ENCODE measurements at places on chromosomes 3 and 15.

DNA sequence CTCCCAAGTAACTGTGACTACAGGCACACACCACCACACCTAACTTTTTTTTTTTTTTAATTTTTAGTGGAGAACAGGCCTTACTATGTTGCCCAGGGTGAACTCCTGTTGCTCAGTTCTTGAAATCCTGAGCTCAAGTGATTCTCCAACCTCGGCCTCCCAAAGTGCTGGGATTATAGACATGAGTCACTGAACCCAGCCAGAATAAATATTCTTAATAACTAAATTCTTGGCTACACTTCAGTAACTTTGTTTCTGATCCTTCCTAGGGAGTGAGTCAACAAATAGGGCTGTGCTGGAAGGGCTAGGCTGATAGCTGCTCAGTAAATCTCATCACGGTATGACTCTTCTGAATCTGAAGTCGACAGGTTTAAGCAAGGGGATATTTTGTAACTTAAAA, 56.6 kb downstream of the P3H2 start:
- no peak for DNase-seq

- no peak for DNase-seq
These were observed 254.0 kb upstream of the IL12A start for GRCh38 chr3:159734681-159735080.

- DNase-seq: no peak
These were observed 20.9 kb downstream of the SPPL2A start for GRCh38 chr15:50744601-50745000.

- DNase-seq: no peak
These were observed 1.1 kb downstream of the PDIA5 start for GRCh38 chr3:123067689-123068600.

DNA sequence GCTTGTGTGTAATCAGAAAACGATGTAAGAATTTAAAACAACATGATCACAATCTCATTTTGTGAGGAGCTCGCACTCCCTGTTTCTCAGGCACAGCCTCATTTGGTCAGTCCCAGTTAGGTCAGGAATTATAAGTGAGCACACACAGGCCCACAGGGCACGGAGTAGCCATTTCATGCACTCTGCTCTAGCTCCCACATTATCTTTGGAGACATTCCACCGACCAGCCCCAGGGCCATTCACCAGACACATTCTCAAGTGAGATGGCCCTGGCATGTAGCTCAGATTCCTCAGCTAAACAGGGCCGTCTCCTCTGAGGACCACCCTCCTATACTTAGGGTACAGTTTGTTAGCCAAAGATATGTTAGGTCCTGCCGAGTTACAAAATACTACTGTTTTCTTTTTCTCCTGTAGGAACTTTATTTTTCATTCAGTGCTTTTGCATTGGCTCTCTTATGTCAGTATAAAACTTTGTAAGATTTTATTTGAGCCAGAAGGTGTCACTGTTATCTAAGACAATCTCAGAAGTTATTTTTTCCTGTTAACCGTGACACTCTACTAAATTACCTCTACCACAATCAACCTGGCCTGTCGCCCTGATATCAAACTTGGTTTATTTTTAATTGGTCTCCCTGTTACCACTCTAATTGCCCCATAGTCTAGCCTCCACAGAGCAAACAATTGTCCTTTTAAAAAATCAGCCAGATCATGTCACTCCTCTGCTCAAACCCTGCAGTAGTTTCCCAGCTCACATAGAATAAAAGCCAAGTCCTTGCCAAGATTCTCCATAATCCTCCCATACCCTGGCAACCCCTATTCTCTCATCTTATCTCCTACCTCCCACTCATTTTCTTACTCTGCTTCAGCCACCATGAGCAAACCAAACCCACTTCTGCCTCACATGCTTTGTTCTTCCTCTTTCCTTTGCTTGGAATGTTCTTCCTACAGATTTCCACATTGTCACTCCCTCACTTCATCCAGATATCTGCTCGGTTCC, 105.7 kb downstream of the PPP2R3A start:
- DNase-seq: no peak

DNA sequence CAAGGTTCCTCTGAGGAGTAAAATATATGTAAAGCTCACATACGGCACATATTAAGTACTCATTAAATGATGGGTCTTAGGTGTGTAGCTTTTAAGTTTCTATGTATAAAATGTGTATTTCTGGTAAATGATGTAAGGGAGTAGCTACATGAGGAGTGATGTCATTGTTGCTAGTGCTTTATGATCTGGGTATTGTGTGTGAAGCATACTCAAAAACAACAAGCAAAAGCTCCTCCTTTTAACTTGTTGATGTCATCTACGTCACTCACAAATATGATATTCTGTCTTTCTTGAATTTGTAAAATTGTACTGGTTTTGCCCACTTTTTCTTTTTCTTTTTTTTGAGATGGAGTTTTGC, 1.4 kb upstream of the HERC1 start:
- DNase-seq: no peak

DNA sequence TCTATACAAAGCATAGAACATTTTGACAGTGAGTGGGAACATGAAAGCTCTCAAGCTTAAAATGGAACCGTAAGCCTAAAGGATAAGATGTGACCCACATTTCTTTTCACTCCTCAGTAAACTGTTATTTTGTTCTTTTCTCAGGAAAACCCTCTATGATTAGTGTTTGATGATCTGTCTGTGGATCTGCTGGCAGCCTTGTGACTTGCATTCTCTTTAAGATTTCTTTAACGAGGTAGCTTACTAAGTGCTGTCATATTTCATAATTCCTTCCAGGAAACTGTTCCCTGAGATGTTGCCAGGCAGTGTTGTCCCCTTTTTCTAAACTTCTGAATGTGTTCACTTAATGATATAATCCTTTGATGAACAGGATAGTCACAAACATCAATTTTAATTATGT, 167.6 kb downstream of the PYDC2 start:
- no peak for DNase-seq

DNA sequence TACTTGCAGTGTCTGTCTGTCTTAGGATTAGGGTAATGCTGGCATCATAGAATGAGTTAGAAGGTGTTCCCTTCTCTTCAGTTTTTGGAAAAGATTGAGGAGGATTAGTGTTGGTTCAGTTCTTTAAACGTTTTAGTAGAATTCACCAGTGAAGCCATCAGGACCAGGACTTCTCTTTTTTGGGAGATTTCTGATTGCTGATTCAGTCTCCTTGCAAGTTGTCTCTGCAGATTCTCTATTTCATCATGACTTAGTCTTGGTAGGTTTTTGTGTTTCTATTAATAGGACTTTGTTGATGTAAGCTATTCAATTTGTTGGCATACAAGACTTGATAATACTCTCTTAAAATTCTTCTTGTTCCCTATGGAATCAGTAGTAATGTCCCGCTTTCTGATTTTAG, 48.9 kb downstream of the STT3B start:
- no peak for DNase-seq

DNA sequence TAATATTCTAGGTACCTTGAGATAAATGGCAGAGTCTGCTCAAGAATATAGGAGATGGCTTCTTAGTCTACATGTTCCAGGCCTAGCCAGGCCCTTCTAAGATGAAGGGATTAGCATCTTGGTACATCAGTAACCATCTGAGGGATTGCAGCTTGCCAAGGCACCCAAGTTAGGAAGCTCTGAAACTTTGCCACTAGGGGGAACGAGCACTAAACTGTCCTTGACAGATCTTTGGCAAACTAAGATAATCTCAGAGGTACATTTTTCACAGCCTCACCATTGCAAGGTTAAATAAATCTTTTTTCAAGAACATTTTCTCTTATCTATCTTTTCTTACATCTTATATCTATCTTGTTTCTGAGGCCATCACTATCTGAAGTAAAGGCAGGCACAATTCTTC, 351.2 kb downstream of the RAP2B start:
- peak; percentile 1 for DNase-seq

- no peak for DNase-seq
These were observed 822 bp downstream of the ZNF385D start for GRCh38 chr3:21750080-21750696.

- no peak for DNase-seq
These were observed 6.1 kb downstream of the RASGRF1 start for GRCh38 chr15:79084308-79084968.

GRCh38 chr15:80709542-80709941, 14.4 kb downstream of the ABHD17C start:
- no peak for DNase-seq

DNA sequence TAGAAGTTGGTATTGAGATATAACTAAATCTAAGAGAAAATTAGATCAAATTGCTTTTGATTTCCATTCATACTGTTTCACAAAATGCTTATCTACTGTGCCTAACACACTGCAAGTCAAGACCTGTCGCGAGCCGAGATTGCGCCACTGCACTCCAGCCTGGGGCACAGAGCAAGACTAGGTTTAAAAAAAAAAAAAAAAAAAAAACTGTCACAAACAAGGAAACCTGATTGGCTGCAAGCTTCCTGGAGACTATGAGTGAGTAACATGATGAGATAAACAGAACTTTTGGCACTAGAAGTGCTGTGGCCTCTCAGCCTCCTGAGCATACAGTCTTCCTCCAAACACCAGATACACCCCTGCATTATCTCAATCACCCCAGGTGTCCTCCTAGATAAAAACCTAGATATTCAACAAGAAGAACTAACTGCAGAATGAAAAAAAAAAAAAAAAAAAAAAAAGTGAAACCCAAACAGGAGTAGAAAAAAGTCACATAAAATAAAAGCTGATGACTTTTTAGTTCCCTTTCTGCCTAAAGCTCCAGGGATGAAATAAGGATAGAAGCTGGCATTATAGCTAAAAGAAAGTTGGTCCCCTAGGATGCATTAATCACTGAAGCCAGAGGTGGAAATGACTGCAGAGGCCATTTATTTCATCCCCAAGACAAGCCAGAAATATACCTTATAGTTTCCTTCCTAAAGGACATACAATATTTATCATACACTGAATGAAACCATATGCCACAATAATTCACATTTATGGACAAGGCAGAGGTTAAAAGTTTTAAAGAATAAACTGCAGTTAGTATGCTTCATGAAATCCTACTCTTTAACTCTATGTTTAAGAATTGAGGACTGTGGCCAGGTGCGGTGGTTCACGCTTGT, 82.4 kb downstream of the P3H2 start:
- no peak for DNase-seq

- DNase-seq: no peak
These were observed 59.1 kb upstream of the SPATA12 start for GRCh38 chr3:57001356-57001755.

DNA sequence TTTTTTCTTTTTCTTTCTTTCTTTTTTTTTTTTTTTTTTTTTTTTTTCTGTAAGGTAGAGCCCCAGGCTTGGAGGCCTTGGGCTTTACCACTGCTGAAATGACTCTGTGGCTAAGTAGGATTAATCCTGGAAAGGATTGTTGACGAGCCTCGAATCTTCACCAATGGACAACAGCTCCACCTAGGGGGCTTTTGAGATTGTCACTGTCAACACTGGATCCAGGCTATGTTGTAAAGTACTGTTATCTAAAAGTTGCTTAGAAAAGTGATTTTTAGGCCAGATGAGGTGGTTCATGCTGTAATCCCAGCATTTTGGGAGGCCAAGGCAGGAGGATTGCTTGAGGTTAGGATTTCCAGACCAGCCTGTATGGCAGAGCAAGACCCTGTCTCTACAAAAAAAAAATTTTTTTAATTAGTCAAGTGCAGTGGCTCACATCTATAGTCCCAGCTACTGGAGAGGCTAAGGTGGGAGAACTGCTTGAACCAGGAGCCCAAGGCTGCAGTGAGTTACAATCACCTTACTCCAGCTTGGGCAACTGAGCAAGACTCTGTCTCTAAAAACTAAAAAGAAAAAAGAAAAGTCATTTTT, 41.6 kb downstream of the KLHL18 start:
- peak; percentile 28 for DNase-seq

GRCh38 chr3:14177580-14178246, 688 bp downstream of the XPC start:
- no peak for DNase-seq

GRCh38 chr3:24604215-24604614, 109.6 kb upstream of the THRB start:
- DNase-seq: no peak

- DNase-seq: no peak
These were observed 59.0 kb upstream of the NECTIN3 start for GRCh38 chr3:111012388-111013248.

GRCh38 chr3:170695486-170696064, 109.7 kb upstream of the SLC7A14 start:
- DNase-seq: no peak

DNA sequence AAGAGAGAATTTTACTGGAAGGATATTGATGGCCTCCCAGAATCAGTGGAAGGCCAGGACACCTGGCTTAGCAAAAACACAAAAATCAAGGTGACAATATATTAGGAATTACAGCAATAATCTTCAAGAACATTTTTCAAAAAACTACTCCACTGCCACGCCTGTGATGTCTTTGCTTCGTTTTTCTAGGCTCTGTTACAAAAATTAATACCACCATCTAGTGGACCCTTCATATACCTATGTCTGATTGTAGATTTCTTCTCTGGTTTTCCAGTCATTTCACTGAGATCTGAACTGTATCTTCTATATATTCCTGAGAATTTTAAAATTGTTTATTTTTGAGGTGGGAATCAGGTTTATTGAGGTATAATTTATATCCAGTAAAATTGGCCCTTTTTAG, 5.6 kb upstream of the SLC33A1 start:
- DNase-seq: no peak

- no peak for DNase-seq
These were observed 9.7 kb upstream of the RNF7 start for GRCh38 chr3:141728355-141728892.

DNA sequence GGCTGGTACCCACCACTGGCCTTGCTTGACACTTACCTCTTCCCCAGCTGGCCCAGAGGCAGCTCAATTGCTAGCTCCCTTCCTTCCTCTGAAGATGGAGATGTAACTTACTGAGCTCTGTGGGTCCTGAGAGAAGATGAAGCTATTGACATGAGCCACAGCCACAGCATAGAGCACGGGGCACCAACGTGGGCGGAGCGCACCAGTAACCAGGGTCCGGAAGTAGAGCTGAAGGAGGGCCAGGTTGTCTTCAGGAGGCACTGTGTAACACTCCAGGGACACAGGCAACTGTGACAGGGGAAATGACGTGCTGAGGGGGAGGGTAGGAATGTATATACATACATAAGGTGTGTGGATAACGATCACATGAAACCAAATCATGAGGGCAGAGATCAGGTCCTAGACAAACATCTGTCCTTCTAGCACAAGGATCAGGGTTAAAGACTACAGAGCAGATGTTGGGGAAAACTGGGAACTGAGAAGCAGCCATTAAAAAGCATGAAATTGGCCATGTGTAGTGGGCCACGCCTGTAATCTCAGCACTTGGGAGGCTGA, 4.3 kb upstream of the LTK start:
- DNase-seq: no peak

GRCh38 chr15:97196048-97197014, 764.2 kb upstream of the ARRDC4 start:
- DNase-seq: no peak

DNA sequence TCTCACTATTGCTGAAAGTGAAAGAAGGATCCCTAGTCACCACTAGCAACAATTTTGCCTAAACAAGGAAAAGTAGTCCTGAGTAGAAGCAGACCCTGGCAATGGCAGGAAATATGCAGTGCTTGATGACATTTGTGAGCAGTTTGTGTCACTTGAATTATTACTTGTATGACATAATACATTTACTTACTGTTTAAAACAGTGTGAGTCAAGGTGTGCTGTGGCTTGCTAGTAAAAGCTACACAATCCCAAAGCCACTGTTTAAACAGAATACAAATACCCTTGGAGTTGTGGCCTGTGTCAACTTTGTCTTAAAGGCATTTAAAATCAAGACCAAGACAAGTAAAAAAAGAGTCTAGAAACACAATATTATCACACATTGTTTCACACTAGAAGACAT, 775.4 kb downstream of the ROBO1 start:
- no peak for DNase-seq

- no peak for DNase-seq
These were observed 30.5 kb downstream of the LOXL1 start for GRCh38 chr15:73956743-73957135.

All from iPS DF 19.7 (cell line).